Naive thymus-derived CD4-positive, alpha-beta T cell (primary cell): ENCODE measurements at places on chromosomes 12 and 14.

DNA sequence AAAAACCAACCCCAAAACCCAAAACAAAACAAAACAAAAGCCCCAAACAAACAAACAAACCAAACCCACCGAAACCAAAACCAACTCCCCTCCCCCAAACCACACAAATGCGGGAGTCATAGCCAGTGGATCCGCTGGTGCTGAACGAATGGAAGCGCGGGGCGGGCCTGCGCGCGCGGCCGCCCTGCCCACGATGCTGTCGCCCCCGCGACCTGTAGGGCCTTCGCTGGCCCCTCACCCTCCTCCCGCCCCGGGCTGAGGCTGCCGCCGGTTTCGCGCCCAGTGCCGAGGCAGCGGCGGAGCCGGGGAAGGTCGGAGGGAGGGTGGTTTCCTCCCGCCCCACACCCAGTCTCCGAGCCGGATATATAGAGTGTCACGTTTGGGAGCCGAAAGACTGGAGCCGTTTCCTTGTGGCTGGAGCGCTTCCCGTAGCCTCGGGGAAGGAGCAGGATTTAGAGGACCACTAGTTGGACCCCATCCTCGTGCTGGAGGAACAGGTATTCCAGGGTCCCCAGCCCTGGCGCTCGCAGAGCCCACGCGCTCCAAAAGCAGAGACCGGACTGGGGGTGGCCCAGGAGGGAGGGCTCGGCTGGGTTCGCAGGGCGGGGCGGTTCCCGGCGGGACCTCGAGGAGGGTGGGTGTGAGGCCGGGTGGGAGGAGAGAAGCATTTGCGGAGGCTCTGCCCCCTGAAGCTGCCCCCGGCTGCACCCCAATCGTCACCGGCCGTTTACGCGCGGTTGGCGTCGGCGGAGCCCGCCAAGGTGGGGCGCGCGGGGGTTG is at the start of gene FAR2:
FAR2 (plus strand) TSS at position 368 of the 780 bp plus-strand sequence. CDS start 121,172 bp downstream, outside the sequence.
- peak; percentile 28 for DNase-seq

DNA sequence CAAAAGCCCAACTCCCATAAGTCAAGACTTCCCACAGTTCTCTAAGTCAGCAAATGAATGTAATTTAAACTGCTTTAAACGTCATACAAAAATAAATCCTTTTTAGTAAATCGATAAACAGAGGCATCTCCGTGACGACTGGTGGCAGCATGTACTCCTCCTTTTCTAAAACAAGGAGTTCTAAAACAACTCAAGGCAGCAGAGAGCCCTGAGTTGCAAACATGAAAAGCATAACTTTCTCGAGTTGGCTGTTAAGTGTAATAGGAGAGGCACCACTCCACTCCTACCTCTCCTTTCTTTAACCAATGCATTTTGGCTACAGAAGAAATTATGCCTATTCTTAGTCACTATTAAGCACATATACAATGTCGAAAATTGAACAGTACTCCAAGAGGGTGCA is 22.0 kb downstream of the LTBR start:
- DNase-seq = no peak

DNA sequence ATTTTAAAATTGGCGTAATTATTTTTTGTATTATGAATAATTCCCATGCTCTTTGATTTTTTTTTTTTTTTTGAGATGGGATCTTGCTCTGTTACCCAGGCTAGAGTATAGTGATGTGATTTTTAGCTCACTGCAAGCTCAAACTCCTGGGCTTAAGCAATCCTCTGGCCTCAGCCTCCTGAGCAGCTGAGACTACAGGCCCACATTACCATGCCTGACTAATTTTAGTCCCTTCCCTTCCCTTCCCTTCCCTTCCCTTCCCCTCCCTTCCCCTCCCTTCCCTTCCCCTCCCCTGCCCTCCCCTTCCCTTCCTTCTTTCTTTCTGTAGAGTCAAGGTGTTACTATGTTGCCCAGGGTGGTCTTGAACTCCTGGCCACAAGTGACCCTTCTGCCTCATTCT is 9.4 kb upstream of the KIF26A start:
- DNase-seq = no peak

DNA sequence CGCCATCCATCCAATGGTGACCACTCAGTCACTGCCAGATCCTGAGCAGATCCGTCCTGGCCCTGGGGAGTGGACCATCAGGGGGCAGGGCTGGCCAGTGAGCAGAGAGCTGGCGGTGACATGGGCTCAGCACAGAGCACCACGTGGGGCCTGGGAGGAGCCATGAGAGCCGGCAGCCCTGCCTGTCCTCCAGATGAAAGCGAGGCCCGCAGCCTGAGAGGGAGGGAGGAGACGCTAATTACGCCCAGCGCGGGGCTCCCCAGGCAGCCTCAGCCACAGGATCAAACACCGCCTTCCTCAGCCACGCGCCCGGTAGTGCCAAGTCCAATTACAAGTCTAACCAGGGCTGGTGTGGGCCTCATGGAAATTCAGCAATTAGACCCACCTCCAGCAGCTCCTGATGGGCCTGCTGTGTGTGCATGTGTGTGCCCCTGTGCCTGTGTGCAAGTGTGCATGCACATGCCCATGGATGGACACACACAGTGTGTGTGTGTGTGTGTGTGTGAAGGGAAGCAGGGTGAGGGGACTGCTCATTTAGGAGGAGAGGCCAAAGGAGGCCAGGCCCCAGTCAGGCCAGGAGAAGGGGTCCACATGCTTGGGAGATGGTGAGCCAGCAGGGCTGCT is 68.0 kb downstream of the KIF26A start:
- DNase-seq = no peak

DNA sequence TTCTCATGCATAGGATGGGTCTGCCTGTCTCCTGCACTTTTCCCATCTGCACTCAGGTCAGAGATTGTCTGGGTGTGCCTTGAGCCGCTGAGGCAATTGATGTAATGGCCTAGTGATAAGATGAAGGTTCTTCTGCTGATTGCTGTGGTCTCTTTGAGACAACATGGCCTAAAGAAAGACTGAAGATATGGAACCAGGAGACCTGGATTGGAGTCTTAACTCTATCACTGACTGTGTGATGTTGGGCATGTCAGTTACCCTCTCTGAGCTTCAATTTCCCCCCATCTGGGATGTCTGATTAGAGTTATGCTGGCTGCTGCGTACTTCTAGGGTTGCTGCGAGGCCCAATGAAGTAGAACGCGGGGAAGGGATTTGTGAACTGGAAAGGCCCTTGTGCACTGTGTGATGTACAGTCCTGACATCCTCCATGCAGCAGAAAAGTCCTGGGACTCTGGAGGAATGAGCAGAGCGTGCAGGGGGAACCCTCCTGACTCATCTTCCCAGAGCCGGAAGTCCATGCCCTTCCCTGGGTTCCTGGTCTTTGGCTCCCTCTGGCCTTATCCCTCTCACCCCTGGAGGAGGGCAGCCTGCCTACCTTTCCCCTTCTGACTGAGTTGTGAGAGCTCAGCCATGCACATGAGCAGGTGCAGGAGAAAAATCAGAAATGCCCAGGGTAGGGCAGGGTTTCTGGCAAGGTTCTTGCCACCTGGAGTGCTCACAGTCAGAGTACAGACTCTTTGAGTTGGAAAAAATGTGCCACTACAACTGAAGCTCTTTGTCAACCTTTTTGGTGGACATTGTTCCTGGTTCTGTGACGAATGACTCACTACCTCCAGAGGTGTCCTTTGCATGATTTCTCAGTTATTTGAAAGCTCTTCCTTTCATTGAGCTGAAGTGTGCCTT is 21.1 kb downstream of the PLEKHD1 start:
- no peak for DNase-seq

- DNase-seq = no peak
These were observed 109.9 kb downstream of the TTC8 start for GRCh38 chr14:88934351-88934806.
